Immature natural killer cell (primary cell): ENCODE measurements at places on chromosomes 7 and 10. TPM values are rescaled to one million over a fixed set of nuclear protein-coding genes. Genes with fewer than 3 reads are reported as not detected.

DNA sequence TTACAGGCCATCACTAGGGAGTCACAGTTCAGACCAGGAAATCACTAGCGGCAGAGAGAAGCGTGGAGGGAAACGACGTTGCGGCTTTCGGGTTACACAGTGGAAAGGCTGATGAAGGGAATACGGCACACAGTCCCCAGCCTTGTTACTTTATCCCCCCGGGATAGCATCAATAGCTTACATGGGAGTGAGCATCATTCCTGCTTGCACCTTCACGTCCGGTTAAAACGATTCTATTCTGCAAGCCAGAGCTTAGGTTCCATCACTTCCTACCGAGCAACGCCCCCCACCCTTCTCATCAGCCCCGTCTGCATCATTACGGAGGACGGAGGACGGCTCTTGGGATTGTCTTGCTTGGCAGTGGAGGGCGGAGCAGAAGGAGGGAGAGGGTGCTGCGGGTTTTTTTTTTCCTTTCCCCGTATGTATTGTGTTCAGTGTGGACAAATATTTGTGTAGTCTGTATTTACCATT is 124.9 kb downstream of the CLEC2L start:
- peaks cover 6% of the 10 kb centered on the region for H3K36me3 ChIP-seq
- no peaks in the 10 kb centered on the region for H3K27me3 ChIP-seq
- H3K4me1 ChIP-seq: peaks cover 89% of the 10 kb centered on the region
- peak overlapping the region; percentile 75 for H3K4me3 ChIP-seq
- peak overlapping the region; percentile 94 for H3K27ac ChIP-seq
- DNase-seq: no peak

DNA sequence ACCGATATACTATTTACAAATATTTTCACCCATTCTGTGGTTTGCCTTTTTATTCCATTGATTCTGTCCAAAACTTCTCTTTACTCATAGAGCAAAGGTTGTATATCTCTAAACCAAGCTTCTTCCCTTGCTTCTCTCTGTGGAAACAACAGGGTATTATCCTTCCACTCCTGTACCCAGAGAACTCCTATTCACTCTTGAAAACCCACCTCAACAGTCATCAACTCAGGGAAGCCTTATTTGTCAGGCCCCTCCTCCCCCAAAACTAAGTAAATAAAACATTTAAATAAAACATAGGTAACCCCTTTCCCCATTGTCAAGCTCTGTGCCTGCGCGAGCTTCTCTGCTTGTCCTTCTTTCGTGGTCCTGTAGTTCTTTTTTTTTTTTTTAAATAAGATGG is 44.6 kb downstream of the GTF2IRD1 start:
- no peak overlapping the region for H3K27ac ChIP-seq
- no peak overlapping the region for H3K4me3 ChIP-seq
- peaks cover 2% of the 10 kb centered on the region for H3K27me3 ChIP-seq
- no peaks in the 10 kb centered on the region for H3K4me1 ChIP-seq

DNA sequence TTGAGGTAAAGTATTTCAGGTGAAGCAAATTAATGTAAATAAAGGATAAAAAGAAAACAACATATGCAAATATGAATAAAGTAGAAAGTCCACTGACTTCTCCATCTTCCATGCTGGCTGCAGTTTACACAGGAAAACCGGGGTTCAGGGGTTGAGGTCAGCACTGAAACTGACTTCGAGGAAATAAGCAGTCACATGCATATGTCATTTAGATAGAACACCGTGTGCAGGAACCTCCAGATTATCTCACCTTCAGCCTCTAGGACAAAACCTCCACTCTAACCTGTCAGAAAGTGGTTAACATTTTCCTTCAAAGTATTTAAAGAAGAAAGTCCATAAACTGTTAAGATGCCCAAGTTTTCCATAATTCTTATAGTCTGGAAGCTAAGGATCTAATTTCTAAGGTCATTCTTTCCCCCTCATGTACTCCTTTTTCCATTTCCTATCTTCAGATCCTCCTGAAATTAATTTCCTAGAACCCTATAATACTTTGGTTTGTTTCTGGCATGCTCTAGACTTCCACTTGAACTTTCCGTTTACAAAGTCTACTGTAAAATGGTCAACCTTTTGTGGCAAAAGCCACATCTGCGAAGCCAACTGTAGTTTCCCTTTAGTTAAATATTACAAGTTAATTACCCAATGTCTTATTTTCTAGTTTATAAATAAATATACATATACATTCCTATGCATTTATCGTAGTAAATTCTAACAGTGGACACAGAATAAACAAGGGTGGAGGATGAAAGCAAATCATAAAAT is 173.3 kb downstream of the RAPGEF5 start:
- no peaks in the 10 kb centered on the region for H3K36me3 ChIP-seq
- H3K4me1 ChIP-seq: no peaks in the 10 kb centered on the region
- no peak overlapping the region for H3K4me3 ChIP-seq
- H3K27me3 ChIP-seq: peaks cover 17% of the 10 kb centered on the region

DNA sequence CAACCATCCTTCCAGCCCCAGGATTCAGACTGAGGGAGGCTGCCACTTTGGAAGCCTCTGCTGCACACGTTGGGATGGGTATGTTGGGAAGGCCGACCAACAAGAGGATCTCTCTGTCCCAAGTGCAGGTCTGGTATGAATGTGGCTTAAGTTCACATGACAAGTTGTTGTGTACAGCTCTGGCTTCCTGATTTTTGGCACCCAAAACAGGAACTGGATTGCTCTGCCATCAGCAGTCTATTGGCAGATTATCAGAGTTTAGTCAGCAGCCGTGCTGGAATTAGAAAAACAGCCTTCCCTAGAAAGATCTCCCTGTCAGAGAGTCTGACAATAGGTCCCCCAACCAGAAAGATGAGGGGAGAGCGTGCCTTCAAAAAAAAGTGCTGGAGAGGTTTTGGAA is 66.9 kb downstream of the GOLGA7B start:
- no peak overlapping the region for H3K27ac ChIP-seq
- H3K4me1 ChIP-seq: no peaks in the 10 kb centered on the region
- H3K4me3 ChIP-seq: no peak overlapping the region
- no peak for DNase-seq

- no peak for DNase-seq
- peaks cover 3% of the 10 kb centered on the region for H3K36me3 ChIP-seq
- no peak overlapping the region for H3K27ac ChIP-seq
- no peaks in the 10 kb centered on the region for H3K27me3 ChIP-seq
- H3K4me3 ChIP-seq: no peak overlapping the region
These were observed 6.5 kb upstream of the PRKAR2B start for GRCh38 chr7:107037717-107038603.

GRCh38 chr10:3294919-3295581 is 122.5 kb upstream of the PITRM1 start:
- no peak overlapping the region for H3K27ac ChIP-seq
- no peak for DNase-seq
- no peak overlapping the region for H3K4me3 ChIP-seq
- no peaks in the 10 kb centered on the region for H3K4me1 ChIP-seq

DNA sequence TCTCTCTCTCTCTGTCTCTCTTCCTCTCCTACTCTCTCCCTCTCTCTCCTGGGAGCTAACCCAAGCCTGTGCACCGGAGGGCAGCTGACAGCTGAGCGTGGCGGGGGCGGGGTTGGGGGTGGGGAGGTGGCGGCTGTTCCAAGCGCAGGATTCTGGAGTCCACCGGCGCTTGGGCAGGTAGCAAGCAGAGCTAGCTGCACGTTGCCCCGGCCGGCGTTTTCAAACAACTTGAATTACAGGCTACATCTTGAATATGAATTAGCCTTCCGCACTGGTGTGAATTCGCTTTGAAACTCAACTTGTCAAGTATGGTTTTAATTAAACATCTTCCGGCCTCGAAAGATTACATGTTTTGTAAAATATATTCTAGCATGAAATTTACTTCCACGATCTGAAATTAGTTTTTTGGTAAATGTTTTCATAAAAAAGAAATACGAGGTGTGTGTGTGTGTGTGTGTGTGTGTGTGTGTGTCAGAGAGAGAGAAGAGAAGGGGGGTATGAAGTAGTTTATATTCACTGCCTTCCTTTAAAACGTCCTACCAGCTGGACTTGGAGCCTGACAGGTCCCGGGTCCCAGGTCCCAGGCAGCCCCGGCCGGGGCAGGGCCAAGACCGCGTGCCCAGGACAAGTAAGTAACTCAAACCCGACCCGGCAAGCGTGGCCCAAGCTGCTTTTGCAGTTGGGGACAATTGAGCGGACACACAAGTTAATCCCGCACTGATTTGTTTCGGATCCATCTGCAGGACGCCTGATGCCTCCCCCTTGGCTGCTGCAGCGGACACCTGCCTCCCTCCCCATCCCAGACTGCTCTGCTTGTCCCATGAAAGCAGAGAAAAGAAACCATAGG is 9.0 kb upstream of the DLX6 start:
- peaks cover 42% of the 10 kb centered on the region for H3K27me3 ChIP-seq
- peaks cover 7% of the 10 kb centered on the region for H3K36me3 ChIP-seq
- H3K4me1 ChIP-seq: no peaks in the 10 kb centered on the region

The STEAP1B gene
- not detected for polyA plus RNA-seq

The LRRC18 gene
- polyA plus RNA-seq: not detected

The NEUROG3 gene
- polyA plus RNA-seq: not detected

The SEMA3D gene
- not detected for polyA plus RNA-seq
